Activated CD4-positive, alpha-beta T cell treated with anti-CD3 and anti-CD28 coated beads, Interleukin-2, amount 50 U/mL, for 4 hours (primary cell): ENCODE measurements at places on chromosomes 2 and 18.

DNA sequence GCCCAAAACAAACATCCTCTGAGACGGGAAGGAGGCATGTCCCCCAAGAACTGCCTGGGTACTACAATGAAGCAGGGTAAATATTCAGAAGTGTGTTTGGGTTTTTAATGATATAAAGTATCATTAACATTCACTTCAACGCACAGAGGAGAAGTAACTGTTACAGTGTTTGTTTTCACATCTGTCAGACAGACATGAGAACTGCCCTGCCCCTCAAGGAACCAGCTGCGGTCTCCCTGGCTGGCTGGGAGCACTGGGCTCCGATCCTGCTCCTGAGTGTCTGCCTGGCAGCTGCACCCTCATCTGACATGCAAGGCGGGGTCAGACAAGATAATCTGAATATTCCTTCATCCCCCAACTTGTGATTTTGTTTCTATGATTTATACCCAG, 75.6 kb downstream of the MBP start:
- DNase-seq: no peak

- no peak for DNase-seq
These were observed 247.1 kb upstream of the SALL3 start for GRCh38 chr18:78732273-78733210.

DNA sequence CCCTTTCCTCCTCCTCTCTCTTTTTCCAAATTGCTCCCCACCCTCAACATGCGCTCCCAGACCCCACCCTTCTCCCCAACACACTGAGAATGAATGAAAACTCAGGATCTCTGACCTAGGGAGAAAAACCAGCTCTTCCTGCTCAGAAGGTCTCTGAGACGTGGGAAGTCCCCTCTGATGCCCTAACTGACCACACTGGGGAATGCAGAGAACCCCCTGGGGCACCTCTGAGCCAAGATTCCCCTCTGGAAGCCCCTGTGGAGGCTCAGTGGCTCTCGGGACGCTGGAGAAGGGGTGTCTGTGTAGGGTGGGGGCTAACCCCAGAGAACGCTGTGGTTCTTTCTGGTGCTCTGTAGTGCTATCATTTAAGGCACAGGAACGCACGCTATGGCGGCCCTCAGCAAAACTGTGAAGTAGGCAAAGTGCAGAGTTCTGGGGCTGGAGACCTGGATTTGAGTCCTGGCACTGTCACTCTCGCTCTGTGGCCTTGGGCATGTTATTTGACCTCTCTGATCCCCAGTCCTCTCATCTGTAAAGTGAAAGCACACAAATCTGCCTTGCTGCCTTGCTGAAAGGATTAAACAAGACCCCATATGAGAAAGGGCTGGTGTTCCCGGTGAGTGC, 17.1 kb downstream of the ATOH8 start:
- no peak for DNase-seq

DNA sequence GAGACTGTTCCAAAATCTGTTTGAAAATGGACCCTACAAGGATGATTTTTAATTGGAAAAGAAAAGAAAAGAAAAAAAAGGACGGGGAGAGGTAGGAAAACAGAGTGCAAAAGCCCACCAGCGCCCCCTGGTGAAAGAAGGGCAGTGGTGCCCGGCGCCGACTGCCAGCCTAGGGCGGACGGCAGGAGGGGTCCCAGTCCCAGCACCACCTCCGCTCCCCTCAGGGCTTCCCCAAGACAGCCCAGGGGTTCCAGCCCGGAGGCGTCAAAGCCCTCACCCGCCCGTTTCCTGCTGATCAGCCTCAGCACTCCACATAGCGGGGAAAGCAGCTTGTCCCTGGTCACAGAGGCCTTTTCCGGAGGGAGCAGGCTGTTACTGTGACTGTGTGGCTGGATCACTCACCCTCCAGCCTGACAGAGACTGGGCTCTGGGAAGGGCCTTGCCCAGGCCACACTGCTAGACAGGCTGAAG, 213.9 kb downstream of the TFCP2L1 start:
- no peak for DNase-seq

DNA sequence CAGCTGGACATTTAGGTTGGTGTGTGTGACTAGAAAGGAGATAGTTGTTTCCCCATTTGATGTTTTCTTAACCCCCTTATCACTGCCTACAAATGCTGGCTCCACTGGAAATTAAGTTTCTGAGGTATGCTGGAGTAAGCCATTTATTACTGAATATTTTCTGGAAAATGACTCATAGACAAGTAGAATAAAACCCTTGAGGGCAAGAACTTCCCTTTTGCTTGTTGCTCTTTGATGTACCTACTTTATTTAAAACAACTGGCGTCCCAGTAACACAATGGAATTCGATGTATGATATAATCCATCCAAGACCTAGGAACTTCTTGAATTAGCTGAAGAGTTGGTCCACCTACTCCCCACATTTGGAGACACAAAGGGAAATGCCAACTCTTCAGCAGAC, 33.3 kb upstream of the SESTD1 start:
- DNase-seq: no peak

- peak; percentile 47 for DNase-seq
These were observed 52.0 kb downstream of the ARL4C start for GRCh38 chr2:234444893-234445292.

GRCh38 chr2:99876956-99877355, 265.4 kb downstream of the AFF3 start:
- no peak for DNase-seq

GRCh38 chr2:8679827-8680731, 1.8 kb upstream of the ID2 start:
- DNase-seq: no peak

DNA sequence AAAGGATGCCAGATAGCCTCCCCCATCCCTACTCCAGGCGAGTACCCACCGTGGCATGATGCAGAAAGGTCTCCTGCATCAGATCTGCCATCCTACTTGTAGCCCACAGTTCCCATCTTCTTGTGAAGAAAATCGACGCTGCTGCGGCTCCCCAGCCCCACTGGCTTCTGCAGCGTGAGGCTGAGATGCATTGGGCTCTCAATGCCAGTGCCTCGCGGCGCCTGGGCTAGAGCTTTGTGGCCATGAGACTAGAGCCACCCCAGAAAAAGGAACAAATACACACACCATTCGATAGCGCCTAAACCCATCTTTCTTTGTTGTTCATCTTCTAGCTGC, 2.8 kb downstream of the NOL4 start:
- no peak for DNase-seq

- DNase-seq: no peak
These were observed 256.7 kb upstream of the SETBP1 start for GRCh38 chr18:44423814-44424644.

- DNase-seq: no peak
These were observed 145.6 kb downstream of the PLCL1 start for GRCh38 chr2:197950006-197950405.

DNA sequence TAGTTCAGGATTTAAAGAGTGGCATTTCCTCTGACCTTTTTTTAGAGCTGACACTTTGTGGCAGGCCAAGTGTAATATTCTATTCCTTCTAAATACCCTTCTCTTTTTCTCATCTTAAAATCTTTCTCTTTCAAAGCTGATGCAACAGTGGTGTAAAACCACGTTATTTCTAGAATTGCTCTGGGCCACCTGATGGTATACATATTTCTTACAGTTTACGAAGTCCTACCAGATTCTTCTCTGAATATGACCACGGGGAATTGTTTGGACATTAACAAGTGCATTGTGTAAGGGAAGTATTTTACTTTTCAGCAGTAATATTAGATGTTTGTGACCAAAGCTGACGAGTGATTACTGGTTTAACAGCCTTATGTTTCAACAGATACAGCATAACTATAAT, 109.9 kb downstream of the PTPRM start:
- no peak for DNase-seq

- DNase-seq: no peak
These were observed 26.5 kb upstream of the TXNDC2 start for GRCh38 chr18:9859232-9859631.

- DNase-seq: no peak
These were observed 468.2 kb downstream of the EPHA4 start for GRCh38 chr2:221103930-221104329.

DNA sequence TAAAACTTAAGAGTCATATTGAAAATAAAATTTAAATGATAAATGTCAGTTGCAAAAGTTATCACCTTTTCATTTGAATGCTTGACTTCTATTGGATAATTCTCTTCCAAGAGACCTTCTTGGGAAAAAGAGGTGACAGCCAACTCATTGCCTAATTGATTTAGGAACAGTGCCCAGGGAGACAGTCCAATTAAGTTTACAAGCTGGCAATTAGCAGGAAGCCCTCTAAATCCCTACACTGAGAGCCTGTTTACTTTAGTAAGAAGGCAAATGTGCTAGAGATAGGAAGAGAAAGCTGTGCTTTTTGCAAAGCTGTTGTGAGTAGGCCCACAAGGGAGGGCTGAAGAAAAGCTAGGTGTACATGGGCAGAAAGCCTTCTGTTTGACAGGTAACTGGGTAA, 189.1 kb downstream of the WDPCP start:
- no peak for DNase-seq

DNA sequence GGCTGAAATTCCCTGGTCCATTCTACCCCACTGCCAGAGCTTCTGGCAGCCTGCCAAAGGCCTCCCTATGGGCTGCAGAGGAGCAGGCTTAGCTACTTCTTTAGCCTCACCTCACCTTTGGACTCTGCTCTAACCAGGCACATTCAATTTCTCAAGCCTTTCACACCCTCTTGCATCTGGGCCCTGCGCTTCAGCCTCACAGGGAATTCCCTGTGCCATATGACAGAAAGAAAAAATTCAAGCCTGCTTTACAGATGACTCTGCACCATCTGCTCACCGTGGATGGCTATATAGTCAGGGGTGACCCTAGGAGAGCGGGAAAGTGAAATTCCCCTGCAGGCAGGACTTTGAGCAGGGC, 62.5 kb downstream of the REEP1 start:
- DNase-seq: no peak
